Fibroblast of skin of left quadriceps (primary cell): ENCODE measurements at places on chromosomes 5 and 9.

- DNase-seq = peak; percentile 89
Observed at GRCh38 chr9:91419222-91420191, 4.1 kb downstream of the NFIL3 start.

- DNase-seq = no peak
Observed at GRCh38 chr5:34842554-34842953, 3.6 kb downstream of the TTC23L start.

- no peak for DNase-seq
Observed at GRCh38 chr9:98821831-98822230, 14.4 kb downstream of the GALNT12 start.

DNA sequence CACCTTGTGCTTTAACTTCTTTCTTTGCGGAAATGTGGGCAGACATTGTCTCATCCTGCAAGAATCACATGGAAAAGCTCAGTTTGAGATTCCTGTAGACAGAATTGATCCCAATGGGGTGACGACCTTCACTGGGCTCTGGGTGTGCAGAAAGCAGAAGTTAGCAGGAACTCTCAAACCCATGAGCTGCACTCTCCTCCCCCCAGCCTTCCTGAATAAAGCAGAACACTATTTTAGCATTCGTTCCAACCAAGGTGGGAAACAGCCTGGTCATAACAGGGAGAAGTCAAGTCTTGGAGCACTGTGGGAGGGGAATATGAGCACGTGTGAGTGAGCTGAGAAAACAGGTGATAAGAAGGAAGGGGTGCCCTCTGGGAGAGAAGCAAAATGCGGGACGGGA, 87.4 kb upstream of the FER start:
- DNase-seq = no peak

- DNase-seq = no peak
Observed at GRCh38 chr9:136526625-136527066, 19.2 kb downstream of the NOTCH1 start.

DNA sequence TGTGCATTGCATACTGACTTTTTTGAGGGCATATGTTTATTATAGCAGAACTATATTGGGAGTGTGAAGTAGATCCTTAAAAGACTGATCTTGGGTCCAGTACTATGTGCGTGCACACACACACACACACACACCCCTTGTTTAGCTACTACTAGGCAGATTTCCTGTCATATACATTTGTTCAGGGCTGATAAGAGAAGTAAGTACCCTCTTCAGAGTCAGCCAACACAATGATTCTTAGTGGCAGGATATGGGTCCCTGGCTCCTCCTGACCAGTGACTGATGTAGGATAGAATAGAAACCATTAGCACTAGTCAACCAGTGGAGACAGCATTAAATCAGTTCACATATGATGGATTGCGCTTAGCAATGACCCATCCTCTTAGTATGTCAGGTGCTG, 76.2 kb upstream of the MIER3 start:
- no peak for DNase-seq

GRCh38 chr9:98861781-98862504, 54.5 kb downstream of the GALNT12 start:
- DNase-seq = peak; percentile 80

GRCh38 chr9:135473972-135474543, 5.5 kb upstream of the PPP1R26 start:
- DNase-seq = no peak

DNA sequence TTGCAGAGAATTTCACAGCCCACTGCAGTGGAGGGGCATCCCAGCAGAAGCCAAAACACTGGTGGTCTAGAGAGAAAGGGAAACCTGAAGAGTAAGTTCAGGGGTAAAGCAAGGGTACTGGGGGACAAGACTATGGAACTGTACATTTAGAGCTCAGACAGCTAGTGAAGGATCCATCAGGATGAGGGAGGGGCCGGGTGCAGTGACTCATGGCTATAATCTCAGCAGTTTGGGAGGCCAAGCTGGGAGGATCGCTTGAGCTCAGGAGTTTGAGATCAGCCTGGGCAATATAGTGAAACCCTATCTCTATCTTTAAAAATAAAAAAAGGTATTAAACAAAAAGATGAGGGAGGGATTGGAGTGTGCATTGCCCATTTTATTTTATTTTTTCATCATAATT, 7.8 kb upstream of the ANKH start:
- no peak for DNase-seq

GRCh38 chr5:71456362-71456743, 902 bp downstream of the BDP1 start:
- no peak for DNase-seq

GRCh38 chr9:95570150-95570549, 53.4 kb upstream of the PTCH1 start:
- peak; percentile 18 for DNase-seq
